ENCODE measurements at places on chromosomes 1 and 21.

DNA sequence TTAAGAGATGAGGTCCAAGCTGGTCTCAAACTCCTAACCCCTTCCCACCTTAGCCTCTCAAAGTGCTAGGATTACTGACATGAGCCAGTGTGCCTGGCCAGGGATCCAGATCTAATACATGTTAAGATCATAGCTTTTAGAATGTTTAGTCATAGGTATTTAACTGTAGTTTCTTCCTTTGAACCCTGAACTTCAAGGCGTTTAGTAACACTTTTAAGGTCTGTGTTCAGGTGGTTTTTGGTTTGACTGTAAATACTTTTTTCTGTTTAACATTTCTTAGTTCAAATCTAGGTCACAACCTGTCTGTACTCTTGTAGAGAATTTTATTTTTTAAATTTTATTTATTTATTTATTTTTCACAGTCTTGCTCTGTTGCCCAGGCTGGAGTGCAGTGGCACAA is 28.1 kb downstream of the RAP1A start:
- no peak for DNase-seq

GRCh38 chr1:3018051-3018471 is 3.2 kb upstream of the ACTRT2 start:
- no peak for DNase-seq

DNA sequence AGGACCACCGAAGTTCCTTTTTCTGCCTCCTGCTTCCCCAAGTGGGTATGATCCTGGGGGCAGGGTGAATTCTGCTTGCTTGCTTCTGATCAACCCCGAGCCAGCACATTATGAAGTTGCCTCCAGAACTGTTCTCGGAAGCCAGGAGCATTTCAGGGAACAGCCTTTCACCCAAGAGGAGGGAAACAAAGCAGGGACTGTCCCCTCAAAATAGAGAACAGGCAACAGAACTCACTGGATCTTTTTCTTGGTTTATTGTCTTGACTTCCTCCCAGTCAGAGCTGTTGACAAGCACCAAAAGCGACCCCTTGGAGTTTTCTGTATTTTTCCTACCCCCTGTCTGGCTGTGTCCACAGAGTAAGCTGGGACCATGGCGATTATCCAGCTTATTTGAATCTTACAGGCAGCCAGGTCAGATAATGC is 258.3 kb upstream of the SGIP1 start:
- no peak for DNase-seq

- peak; percentile 61 for DNase-seq
These were observed at the start of gene UAP1 for GRCh38 chr1:162561616-162562469. TSS of gene UAP1 (plus strand) at chr1:162561722. CDS start at chr1:162566069, 4,347 bp downstream.

DNA sequence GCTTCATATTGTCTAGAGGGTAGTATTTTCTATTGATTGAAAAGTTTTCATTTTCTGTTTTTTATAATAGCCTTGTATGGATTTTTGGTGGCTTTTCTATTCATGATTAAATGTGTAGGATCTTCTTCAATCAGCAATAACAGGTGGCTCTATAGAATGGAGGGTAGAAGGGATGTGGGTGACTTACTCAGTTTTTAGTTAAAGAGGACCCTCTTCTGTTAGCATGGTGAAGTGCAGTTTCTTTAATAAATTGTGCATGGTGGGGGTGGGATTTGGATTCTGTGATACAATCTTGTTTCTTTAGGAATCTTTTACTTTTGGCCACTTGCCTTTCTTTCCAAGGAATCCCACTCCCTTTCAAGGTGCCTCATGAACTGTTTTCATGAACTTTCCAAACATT is 64.7 kb downstream of the SLC35A3 start:
- DNase-seq = no peak

DNA sequence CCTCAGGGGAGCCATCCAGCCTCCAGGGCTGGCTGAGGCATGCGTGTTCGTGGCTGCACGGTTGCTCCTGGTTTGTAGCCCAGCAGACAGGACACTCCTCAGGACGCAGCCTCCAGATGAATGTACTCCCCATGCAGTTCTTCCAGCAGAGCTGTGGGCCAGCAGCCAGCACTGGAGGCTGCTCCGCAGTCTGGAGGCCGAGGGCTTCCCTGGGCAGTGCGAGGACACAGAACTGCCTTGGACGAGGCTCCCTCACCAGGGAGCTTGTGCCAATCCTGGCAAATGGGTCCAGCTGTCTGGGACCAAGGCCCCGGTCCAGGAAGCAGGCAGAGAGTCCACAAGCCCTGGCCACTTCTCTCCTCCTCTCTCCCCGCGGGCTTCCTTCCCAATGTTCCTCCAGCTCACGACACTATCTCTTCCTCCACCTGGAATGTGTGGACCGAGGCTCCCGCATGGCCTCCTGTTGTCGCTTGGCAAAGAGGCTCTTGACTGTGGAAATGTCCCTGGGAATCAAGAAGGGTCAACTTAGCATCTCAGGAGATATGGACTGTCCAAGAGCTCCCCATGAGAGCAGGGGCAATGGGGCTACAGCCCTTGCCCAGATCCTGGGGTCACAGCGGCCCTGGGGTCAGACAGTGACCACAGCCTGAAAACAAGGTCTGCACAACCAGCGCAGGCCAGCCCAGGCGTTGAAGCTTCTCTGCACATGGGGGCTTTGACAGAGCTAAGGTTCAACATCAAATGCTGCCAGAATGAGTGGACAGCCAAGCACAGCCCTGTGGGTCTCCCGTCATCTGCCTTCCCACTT is 5.3 kb downstream of the EDN2 start:
- no peak for DNase-seq

GRCh38 chr1:203593723-203594122 is 32.9 kb upstream of the ATP2B4 start:
- DNase-seq = no peak

- DNase-seq = peak; percentile 34
These were observed 10.8 kb downstream of the AHDC1 start for GRCh38 chr1:27592931-27593677.

DNA sequence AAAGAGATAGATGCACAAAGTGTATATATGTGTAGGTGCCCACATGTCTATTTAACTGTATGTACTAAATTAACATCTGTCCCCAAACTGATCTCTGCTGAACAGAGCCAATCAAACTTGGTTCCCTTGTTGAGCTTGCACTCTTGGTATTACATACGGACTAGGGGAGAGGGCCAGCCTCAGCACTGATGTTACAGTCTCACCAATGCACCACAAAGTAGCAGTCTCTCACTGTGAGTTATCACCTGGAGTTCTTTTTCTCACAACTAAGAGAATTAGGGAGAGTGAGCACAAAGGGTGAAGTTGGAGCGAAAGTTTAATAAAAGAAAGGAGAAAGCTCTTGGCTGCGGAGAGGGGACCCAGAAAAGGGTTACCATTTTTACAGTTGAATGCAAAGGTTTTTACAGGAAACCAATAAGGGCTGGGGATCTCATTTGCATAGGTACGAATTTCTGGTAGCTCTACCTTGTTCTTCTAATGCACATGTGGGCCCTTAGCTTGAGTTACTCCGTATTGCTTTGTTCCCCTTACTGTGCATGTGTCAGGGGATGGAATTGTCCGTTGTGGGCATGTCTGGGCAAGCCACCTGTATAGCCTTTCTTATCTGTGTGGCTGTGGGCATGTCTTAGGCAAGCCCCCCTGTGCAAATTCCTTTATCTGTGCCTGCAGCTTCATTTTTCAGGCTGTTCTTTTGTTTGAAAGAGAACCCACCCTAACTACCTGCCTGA is 13.3 kb upstream of the CHI3L2 start:
- no peak for DNase-seq

DNA sequence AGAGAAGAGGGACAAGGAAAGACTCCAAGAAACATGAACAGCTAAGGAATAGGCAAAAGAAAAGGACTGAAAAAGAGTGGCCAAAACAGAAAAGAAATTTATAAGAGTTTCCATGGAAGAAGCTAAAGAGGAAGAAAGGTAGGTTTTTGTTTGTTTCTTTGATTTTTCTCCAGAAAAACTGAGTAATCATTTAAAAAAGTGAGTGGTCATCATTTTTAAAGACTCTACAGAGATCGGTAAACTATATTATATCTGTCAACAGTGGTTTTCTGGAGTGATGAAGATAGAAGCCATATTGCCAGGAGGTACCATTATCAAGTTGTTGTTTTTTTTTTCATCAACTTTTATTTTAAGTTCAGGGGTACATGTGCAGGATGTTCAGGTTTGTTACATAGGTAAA is 202.4 kb downstream of the DNAH14 start:
- no peak for DNase-seq

GRCh38 chr1:198656500-198656932 is 17.7 kb downstream of the PTPRC start:
- DNase-seq = no peak

DNA sequence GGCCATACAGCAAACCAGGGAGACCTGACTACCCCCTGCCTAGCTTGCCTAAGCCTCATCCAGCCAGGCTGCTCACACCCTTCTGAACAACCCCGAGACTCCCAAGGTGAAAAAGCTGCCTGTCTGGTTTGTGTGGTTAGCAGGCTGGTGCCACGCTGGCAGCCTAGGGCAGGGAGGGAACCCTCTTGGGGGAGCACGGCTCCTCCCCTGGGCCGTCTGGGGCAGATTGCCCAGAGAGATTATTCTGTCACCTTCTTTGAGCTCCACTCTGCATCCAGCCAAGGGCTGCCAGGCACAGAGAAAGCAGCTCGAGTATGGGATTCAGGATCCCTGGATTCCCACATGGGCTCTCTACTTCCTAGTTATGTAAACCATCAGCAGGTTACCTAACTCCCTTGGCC is 27.5 kb upstream of the TCEA3 start:
- DNase-seq = no peak

- DNase-seq = peak; percentile 91
These were observed 106.6 kb upstream of the HNRNPU start for GRCh38 chr1:244970744-244971551.

- DNase-seq = no peak
These were observed 77.9 kb downstream of the FHAD1 start for GRCh38 chr1:15324869-15325335.

DNA sequence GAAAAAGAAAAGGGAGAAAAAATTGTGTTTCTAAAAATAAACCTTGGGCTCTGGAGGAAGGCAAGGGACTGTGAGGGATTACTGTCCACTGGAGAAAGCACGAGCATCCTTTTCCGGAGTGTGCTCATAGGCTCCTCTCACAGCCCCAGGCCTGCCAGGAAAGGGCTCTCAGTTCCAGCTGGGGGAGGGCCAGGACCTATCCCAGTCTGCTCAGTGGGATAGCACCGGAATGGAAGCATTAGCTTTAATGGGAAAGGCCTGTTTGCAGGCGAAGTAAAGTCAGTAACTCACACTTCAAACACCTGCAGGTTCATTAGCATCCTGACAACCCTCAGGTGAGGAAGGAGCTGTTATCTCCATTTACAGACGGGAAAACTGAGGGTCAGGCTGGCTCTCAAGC is 113.9 kb upstream of the USP24 start:
- DNase-seq = no peak

GRCh38 chr1:226593541-226593940 is 45.0 kb downstream of the STUM start:
- no peak for DNase-seq

GRCh38 chr1:39103328-39104157 is 77.4 kb downstream of the NDUFS5 start:
- DNase-seq = no peak

DNA sequence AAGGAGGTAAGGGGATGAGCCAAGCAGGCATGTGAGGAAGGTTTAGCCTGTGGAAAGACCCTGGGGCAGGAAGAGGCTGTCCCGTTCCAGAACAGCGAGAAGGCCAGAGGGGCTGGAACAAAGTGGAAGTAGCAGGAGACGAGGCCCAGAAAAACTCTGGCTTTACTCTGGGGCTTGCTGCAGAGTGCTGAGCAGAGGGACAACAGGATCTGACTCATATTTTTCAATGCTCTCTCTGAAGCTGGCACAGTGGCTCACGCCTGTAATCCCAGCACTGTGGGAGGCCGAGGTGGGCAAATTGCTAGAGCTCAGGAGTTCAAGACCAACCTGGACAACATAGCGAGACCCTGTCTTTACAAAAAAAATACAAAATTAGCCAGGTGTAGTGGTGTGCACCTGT is 52.4 kb upstream of the PAX7 start:
- no peak for DNase-seq

- peak; percentile 39 for DNase-seq
These were observed 304 bp downstream of the PLPPR5 start for GRCh38 chr1:99004254-99004860.

- DNase-seq = no peak
These were observed 25.6 kb downstream of the SEC16B start for GRCh38 chr1:177944016-177944949.

DNA sequence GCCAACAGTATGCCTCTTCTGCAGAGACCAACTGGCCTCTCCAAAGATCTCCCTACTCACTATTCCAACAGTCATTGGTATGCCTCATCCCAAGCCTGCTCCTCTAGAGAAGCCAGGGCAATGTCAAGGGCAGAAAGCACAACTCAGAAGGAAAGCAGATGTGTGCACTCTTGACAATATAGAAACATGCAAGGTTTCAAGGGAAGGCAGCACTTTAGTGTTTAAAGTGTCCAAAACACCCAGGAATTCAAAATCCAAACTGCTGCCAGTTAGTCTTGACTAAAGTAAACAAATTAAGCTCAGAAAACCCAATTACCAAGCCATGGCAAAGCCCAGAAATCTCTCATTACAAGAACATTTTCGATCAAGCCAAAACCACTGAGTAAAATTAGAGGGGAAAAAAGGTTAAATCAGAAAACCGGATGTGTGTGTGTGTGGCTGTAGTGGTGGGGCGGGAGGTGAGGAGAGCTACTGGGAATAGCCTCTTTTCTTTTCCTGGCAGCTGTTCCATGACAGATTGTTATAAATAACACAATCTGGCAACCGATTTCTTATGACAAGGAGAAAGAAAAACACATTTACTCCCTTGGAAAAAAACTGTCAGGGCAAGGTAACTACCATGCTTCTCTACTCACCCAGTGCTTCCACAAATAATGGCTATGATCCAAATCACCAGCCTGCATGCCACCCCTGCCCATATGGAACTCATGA is 39.2 kb downstream of the EIF2B3 start:
- DNase-seq = peak; percentile 88

- no peak for DNase-seq
These were observed 28.4 kb downstream of the SYT2 start for GRCh38 chr1:202681736-202682420.

DNA sequence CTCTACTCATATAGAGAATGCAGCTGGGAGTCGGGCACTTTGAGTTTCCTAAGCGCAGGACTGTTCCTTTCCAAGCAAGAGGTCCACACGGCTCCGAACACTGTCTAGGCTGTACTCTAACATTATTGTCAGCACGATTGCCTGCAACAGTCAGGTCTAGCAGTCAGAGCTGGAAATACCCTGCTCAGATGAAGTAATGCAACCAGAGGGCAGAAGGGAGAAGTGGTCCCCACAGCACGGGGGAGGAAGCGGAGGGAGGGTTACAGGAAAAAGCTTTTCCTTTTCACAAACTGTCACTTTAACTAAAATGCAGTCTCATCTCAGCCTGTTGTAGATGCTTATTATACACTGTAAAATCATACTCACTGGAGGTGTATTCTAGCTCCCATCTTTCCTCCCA is 98.9 kb upstream of the SLC44A3 start:
- DNase-seq = no peak

DNA sequence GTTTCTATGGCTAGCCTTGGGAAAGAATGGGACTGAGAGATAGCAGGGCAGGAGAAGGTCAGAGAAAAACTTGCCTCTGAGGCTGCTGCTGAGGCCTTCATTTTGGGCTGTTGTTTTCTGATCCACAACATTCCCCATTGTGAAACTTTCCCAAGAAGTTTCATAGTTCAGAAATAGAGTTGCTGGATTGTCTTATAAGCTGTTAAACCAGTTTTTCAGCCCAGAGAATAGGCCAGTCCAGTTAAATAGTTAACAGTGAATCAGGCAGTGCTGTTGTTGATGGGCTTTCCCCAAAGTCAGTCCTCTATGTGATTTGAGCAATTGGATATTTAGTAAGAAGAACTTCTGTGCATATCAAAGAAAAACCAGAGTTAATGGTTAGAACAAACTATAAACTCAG is 77.0 kb downstream of the C21orf91 start:
- DNase-seq = no peak
